ENCODE measurements at places on chromosomes 6 and 20.

- no peak for DNase-seq
Observed at GRCh38 chr6:47165918-47166317, 123.8 kb upstream of the ADGRF1 start.

DNA sequence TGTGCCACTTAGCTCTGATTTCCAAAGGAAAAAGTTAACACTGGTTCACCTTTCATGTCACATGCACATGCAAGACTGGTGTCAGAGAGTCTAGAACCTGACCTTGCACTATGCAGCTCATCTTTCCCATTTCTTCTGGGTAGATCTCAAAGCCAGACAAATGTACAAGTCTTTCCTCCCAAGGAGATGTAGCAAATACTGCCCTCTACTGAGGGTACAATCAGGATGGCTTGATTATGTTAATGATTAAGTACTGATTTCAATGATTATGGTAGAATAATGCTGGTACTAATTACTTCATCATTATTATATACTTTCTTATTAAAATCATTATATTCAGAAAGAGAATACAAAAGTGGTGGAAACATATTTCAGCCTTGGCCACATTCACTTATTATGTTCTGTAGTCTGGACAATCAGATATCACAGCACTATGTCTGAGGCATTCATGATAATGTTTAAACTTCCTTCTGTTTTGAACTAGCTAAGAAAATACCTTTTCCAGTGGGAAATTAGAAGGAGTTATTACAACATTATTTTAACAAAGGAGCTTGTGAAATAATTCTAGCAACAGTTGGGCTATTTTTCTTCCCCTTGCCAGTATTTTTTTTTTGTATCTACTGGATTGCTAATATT is 68.5 kb upstream of the FOXO3 start:
- no peak for DNase-seq

DNA sequence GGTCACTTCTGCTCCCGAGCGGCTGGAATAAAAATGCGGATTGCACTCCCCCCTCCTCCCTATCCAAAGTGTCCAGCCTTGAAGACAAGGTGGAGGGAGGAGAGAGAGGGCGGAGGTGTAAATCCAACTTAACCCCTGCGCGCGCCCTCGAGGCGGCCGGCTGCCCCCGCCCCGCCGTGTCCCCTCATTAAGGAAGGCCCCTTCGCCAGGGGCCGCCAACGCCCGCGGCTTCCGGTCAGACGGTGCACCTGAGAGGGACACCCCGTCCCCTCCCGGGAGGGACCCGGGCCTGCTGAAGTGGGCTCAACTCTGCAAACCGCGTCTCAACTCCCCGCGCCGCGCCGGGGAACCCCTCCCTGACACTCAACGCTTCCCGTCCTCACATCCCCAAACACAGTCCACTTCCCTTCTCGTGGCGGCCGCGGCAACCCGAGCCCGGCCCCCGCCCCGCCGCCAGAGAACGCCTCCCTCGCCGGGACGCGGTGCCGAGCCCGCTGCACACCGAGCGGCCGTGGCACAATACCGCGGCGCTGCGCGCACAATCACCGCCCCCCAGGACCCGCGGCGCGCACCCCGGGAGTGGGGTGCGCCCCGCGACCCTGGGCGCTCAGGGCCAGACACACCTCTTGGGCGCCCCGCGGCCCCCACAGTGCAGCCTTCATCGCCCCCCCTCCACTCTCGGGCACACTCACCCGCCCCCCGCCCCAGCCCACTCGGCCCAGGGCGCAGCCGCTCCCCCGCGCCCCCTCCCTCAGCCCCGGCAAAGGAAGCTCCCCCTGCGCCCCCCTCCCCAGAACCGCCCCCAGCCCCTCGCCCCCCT is 102.5 kb downstream of the NOL4L start:
- DNase-seq = no peak

DNA sequence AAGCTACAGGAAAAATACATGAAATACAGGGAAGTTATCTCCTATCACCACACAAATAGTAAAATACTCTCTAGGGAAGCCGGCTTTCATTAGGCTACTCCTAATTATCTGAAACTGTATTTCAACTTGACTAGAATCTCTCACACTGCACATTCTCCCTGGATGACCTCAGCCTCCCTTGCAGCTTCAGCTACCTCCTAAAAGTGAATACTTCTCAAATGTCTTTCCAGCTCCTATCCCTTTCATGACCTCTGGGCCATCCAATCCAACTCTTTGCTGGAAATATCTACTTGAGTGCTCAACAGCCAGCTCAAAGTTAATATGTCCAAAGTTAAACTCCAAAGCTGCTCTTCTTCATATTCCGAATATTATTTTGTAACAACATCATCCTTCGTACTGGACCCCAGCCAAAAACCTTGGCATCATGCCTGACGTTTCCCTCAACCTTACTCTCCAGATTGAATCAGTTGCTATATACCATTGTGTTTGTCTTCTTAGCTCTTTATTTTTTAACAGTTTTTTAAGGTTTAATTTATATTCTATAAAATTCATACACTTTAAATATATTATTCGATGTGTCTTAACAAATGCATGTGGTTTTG is 29.4 kb upstream of the KIF6 start:
- no peak for DNase-seq

- DNase-seq = no peak
Observed at GRCh38 chr20:64082820-64083377, 1.3 kb downstream of the LKAAEAR1 start.

GRCh38 chr6:57283911-57284455 is 33.4 kb upstream of the PRIM2 start:
- DNase-seq = no peak

- DNase-seq = no peak
Observed at GRCh38 chr6:43884652-43885022, 114.6 kb downstream of the VEGFA start.

DNA sequence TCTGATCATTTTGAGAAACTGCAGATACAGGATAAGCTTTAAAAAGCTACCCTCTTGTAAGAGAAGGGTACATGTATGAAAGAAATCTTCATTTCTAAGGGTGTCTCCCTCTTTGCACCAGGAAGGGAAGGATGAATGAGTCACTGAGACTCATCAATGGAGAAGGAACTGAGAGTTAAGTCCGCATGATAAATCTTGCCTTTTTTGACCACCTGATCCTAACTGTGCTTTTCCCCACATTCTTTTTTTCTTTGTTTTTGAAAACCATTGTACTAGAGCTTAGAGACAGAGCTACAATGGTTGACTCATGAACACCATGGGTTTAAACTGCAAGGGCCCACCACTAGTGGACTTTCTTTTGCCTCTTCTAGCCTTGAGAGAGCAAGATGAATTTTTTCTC is 353.0 kb upstream of the RGS17 start:
- DNase-seq = no peak
